ENCODE measurements at places on chromosomes 13 and 19. TPM values are rescaled to one million over a fixed set of nuclear protein-coding genes. Genes with fewer than 3 reads are reported as not detected.
A peak's percentile ranks its signal among the peaks of the same experiment; 100 is the strongest.

DNA sequence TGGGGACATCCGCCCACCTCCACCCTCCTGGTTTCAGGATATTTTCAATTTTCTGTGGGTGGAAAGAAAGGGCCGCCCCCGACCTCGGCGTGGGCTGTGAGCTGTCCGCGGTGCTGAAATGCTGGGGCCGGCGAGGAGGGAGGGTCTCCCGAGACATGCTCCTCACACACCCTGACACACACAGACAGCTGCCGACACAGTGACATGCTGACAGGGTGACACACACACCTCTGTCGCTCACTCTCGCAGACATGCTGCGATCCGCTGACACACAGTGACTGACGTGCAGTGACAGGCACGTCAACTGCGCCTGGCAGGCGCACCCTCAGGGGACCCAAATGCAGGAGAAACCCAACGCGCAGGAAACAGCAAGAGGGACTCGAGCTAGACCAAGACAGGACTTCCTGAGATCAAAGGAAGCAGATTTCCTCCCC, 25.1 kb upstream of the MEIS3 start:
- H3K4me1 ChIP-seq: peaks cover 28% of the 10 kb centered on the region
- H3K36me3 ChIP-seq: no peaks in the 10 kb centered on the region
- peaks cover 16% of the 10 kb centered on the region for H3K27me3 ChIP-seq

DNA sequence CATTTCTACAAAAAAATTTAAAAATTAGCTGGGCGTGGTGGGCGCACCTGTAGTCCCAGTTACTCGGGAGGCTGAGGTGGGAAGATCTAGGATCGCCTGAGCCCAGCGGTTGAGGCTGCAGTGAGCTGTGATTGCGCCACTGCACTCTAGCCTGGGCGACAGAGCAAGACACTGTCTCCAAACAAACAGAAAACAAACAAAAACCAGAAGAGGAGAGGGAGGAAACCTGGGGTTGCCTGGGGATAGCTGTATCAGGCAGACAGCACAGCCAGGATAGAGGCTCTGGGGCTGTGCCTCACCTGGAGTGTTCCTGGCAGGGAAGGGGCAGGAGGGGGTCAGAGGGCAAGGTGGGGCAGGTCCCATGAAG, 2.6 kb upstream of the POLR2E start:
- peak overlapping the region; percentile 100 for H3K27ac ChIP-seq
- DNase-seq: no peak
- H3K36me3 ChIP-seq: peaks cover 7% of the 10 kb centered on the region
- H3K27me3 ChIP-seq: no peaks in the 10 kb centered on the region

PINLYP gene
- total RNA-seq: 3.3 TPM

- no peak overlapping the region for H3K4me3 ChIP-seq
- DNase-seq: no peak
- peak overlapping the region; percentile 74 for H3K27ac ChIP-seq
- no peaks in the 10 kb centered on the region for H3K27me3 ChIP-seq
Observed at GRCh38 chr19:5091018-5091683, 122.2 kb downstream of the KDM4B start.

DNA sequence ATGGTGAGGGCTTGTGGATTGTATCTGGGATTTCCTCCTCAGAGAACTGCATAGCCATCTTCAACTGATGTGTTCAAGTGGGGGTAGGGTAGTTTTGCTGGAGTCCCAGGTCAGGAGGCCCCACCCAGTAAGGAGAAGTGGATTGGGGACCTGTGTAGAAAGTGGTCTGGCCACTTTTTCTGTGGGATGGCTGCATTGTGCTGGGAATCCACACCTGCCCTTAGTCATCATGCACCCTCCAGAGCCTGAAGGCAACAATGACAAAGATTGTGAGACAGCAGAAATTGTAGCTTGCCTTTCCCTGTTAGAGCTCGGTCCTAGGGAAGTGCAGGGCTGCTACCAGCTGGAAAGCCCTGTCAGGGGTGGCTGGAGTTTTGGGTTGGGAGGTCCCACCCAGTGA, 255.4 kb downstream of the NDFIP2 start:
- no peak for DNase-seq
- peaks cover 4% of the 10 kb centered on the region for H3K4me1 ChIP-seq
- H3K4me3 ChIP-seq: no peak overlapping the region
- no peaks in the 10 kb centered on the region for H3K36me3 ChIP-seq
- no peaks in the 10 kb centered on the region for H3K27me3 ChIP-seq

GRCh38 chr19:38047049-38047438, 140.0 kb downstream of the SIPA1L3 start:
- no peak overlapping the region for H3K27ac ChIP-seq
- no peaks in the 10 kb centered on the region for H3K4me1 ChIP-seq
- H3K4me3 ChIP-seq: no peak overlapping the region
- no peak for DNase-seq

Measured in esophagus muscularis mucosa (tissue), 4 donors.